ENCODE measurements at places on chromosomes 12 and 14. TPM values are rescaled to one million over a fixed set of nuclear protein-coding genes. Genes with fewer than 3 reads are reported as not detected.

DNA sequence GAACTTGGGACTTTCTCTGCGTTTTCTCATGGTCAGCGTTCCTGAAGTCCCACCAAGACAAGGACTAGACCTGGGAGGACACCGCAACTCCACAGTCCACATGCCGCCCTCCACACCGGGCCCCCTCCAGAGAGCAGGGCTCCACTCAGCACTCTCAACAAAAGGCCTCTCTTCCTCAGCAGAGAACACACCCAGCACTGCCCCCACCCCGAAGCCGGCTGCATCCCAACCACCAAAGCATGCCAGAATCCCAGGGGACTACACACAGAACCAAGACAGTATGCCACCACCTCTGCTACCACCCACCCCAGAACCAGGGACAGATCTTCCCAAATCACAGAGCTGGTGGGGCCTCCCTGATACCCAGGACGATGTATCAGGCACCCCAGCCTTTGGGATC is 88.3 kb downstream of the BCL11B start:
- no peak for DNase-seq

- no peak for DNase-seq
These were observed 268.2 kb upstream of the PLEKHG7 start for GRCh38 chr12:92434607-92435025.

DNA sequence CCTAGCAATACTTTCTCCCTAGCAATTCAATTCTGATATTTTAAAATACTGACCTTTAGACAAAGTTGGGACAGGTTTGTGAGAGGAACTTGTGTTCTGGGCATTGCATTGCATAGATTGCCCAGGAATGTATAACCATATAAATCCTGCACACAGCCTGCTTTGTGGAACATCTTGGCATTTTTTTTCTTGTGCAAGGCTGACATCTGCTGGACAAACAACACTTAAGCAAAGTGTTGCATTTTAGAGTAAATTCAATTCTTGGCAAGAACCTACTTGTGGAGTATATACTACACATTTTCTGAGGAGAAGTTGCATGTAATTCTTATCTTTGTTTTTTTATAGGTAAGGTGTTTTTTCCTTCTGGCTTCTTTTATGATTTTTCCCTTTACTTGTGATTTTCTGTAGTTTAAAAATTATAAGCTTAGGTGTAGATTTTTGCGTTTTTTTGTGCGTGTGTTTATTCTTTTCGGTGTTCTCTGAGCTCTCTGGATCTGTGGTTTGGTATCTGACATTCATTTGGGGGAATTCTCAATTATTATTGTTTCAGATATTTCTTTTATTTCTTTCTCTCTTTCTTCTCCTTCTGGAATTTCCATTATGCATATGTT is 26.4 kb downstream of the TESPA1 start:
- DNase-seq: no peak

DNA sequence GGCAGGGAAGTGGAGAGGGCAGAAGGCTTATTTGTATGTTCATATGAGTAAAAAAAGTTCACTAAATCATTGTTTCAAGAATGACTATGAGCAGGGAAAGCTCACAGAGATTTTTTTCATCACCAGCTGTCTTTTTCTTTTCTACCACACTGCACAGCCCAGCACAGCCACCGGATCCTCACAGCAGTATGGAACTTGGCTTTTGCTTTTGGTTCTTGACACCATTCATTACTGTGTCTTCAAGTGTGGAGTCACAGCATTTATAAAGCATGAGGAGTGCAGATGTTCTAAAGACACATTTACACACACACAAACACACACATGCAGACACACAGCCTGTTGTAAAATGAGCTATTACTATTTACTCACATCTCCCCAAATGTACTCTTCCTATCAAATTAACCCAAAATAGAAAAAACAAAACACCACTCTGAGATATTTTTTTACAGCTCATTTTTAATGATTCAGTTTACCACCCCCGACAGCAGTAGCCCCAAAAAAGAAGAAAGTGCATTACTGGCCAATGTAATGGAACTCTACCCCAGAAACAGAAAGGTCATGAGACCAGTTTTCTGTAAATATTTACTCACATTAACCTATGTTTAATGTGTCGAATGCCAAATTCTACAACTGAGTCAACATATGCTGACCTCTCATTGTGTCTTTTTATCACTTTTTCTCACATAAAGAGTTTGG is 60.5 kb downstream of the BTG1 start:
- DNase-seq: no peak

DNA sequence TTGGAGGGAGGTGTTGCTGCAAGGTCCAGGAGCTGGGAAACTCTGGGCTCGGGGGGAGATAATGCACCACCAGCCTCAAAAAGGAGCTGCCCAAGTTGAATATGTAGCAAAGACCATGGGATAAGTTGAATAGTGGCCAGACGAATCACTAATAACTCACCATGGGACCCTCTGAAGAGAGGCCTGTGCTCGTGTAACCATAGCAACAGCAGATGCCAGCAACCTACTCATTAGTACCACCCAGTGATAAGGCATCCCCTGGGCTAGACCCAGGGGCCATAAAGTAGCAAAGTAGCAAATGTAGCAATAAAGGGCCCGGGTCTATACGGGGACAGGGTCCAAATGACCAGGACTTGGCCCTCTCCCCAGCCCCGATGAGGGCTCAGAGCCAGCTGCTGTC is 328.0 kb downstream of the DPF3 start:
- DNase-seq: no peak

DNA sequence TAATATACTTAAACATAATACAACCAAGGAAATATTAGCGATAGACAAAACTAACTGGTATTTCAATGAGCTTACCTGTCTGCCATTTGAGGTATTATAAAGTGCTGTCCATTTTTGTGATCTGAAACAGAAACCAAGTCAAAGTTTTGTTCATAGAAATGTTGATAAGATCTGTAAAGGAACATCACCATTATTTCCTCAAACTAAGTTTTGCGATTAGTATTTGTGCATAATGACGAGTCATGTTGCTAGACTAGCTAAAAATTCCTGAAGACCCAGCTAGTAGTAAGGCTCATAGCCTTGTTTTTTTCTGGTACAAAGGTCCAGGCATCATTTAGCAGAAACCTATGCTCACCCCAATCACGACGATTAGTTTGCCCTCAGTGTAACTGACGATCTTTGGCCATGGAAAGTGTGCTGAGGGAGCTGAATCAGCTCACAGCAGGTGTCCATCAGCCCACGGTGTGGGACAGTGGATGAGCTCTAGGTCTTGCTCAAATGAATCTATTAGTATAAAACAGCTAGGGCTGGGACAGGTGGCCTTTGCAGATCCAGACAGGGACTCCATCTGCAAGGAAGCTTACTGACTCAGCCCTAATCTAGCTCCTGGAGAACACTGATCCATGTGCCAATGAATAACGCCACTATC is 28.7 kb downstream of the GIT2 start:
- DNase-seq: no peak

DNA sequence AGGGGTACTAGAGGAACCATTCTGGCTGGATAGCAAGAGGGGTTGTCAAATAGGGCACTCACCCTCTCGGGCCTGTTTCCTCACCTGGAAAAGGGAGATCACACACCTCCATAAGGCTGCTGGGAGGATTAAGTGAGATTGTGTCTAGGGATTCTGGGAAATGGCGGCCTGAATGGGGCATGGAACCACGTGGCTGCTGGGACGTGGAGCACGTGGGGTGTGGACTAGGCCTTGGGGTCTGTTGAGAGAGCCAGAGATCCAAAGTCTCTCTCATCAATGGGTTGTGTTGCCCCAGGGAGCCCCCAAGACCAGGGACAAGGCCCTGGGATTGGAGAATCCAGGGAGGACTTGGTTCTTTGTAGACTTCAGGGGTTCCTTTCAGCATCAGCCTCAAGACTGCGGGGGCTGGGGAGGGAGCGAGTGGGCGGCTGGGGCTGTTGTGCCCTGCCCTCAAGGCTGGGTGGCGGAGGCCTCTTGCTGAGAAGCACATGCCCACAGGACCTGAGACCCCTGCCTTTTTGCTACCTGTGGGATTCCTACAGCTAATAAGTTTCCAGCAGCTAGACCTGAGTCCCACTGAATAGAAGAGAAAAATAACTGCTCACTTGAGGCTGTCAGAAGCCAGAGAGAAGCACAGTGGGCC is 3.4 kb upstream of the MYL2 start:
- no peak for DNase-seq

- DNase-seq: no peak
These were observed 18.7 kb upstream of the YBX3 start for GRCh38 chr12:10741845-10742244.

DNA sequence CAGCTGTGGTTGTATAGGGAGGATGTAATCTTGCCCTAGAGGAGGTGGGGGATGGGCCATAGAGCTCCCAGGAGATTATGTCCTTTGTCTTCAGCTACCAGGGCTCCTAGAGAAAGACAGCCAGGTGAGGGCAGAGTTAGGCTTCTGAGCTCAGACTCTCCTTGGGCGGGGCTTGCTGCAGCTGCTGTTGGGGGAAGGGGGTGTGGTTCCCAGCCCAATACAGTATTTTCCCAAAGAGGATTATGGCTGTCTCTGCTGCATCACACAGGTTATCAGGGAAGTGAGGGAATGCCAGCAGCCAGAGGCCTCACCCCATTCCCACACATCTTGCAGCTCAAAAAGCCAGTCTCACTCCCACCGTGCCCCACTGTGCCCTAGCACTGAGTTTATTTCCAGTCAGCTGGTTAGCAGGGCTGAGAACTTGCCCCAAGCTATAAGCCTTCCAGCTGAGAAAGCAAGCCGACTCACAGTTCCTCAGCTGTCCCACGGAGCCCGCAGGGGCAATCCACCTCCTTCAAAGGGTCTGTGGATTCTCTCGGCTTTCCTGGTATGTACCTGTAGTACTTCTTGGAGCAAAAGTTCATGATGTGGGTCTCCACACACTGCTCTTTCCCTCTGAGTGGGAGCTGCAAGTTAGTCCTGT is 217.3 kb upstream of the CPNE8 start:
- no peak for DNase-seq

DNA sequence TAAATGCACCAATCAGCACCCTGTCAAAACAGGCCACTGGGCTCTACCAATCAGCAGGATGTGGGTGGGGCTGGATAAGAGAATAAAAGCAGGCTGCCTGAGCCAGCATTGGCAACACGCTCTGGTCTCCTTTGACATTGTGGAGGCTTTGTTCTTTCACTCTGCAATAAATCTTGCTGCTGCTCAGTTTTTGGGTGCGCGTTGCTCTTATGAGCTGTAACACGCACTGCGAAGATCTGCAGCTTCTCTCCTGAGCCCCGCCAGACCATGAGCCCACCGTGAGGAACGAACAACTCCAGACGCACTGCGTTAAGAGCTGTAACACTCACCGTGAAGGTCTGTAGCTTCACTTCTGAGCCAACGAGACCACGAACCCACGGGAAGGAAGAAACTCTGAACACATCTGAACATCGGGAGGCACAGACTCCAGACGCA is 8.4 kb upstream of the PIANP start:
- no peak for DNase-seq

DNA sequence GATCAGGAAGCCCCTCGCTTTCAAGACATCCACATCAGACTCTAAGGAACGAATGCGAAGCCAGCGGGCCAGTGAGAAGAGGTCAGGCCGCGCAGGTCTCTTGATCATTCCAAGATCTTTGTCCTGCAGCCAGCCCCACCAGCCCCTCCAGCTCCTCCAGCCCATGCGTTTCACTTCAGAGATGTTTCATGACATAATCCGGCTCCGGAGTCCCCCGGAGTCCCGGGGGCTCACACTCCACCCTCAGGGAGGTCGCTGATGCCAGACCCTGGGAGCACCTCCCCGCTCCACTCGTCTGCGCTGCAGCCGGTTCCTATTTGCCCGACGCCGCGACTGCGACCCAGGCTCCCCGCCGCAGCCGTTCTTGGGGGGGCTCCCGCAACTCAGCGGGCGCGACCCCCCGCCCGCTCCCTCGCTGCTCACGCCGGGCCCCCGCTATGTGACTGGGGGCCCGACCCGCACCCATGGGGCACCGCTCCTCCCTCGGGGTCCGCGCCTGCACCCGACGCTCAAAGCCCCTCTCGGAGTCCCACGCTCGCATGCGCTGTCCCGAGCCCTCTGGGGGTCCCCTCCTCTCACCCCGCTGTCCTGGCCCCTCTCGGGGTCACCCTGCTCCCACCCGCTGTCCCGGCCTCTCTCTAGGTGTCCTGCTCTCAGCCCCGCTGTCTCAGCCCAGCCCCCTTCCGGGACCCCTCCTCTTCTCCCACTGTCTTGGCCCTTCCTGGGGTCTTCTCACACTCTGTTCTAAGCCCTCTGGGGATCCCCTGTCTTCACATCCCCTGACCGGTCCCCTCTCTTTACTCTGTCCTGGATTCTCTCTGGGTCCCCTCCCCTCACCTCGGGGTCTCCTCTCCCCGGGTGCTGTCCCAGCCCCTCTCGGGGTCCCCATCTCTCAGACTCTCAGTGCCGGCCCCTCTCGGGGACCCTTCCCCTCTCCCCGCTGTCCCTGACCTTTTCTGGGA is 1.1 kb downstream of the TAOK3 start:
- DNase-seq: no peak

DNA sequence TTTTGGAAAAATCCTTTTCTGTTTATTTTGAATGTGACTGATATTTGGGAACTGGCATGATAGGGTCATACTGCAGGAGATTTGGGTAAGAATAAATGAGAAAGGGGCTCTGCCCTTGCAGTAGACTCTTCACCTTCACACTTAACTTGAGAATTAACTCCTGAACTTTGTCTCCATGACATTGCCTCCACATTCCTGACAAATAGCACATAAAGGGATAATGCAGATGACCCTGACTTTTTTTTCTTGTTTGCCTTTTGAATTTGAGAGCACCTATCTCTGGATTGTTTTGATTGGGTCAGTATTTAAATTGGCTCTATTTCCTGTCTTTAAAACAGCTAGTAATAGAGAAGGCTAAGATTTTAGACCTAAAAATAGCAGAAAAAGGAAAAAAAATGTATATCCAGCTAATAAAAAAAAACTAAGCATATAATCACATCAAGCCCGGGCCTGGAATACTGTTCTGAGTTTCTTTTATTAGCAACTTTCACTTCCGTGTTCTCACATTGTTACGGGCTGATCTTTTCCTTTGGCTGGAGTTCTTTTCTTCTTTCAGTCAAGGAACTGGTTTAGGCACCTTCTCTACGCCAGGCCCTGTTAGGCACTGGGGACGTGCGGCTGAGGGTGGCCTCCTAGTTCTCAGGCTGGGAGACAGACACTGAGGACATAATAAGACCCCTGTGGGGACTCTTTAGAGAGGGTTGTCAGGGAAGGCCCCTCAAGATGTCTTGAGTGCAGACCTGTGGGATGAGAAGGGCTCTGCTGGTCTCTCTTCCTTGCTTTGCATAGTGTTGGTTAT is 53.1 kb upstream of the GNPNAT1 start:
- no peak for DNase-seq

DNA sequence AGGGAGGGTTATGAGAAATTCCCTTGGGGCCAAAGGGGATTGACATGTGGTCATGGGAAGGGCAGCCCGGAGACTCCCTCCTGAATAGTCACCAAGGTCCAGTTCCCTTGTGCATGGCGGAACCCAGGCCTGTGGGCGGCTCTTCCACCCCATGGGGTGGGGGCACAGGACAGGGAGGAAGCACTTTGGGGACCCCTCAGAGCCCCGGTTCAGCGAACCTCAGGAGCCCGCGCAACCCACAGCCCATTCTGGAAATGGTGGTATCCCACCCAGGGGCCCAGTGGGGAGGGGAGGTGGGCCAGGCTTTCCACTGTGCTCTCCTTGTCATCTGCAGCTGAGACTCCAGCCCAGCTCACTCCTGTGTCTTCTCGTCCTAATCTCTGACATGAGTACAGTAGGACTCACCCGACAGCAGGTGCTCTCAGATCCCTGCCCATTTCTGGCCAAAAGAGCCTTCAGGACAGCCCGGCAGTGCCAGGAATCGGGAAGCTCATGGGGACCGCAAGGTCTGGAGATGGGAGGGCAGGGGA is 255.2 kb upstream of the SFSWAP start:
- no peak for DNase-seq

Gene SLC5A8
- total RNA-seq: not detected
